Neuronal stem cell (in vitro differentiated cells): ENCODE measurements at places on chromosomes 5 and 9.

DNA sequence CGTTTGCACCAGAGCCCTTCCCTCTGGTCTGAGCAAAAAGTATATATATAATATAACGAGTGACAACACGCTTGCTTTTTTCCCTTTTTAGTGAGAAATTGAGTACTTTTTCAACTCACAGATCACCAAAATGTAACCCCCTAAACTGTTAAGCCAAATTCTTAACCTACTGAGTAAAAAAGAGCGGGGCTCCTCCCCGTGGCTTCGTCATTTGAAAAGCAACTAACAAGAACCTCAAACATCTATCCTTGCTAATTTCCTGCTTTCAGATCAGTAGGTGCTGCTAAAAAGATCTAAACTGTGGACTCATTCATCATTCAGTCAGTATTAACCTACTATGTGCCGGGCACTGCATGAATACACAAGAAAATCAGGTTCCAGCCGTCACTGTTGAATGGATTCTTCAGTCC is 1.0 kb upstream of the PTBP3 start:
- DNase-seq = no peak

DNA sequence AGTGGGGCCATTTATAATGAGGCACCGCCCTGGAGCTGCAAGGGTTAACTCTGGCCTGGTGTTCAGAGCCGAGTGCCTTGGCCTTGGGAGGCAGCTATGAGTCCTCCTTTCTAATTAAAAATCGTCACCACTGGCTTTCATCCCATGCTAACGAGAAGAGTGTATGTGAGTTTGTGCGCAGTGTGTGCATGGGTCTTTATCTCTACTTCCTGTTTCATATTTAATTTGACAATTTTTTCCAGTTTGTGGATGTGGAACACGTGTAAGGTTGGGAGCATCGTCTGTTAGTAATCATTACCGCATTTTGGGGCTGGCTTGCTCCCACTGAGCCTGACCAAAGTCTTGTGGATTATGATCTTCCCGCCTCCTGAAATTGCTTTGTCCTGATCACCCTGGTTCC is 76.4 kb downstream of the NDFIP1 start:
- no peak for DNase-seq

- no peak for DNase-seq
Measured at GRCh38 chr5:137218896-137219295, 280.2 kb downstream of the SPOCK1 start.

- no peak for DNase-seq
Measured at GRCh38 chr5:140674211-140674610, 835 bp upstream of the DND1 start.
